ENCODE measurements at places on chromosomes 5 and 9. TPM values are rescaled to one million over a fixed set of nuclear protein-coding genes. Genes with fewer than 3 reads are reported as not detected.

CFAP157 gene
- 0.12 TPM for polyA plus RNA-seq

SLC46A2 gene
- polyA plus RNA-seq, result not detected

DNA sequence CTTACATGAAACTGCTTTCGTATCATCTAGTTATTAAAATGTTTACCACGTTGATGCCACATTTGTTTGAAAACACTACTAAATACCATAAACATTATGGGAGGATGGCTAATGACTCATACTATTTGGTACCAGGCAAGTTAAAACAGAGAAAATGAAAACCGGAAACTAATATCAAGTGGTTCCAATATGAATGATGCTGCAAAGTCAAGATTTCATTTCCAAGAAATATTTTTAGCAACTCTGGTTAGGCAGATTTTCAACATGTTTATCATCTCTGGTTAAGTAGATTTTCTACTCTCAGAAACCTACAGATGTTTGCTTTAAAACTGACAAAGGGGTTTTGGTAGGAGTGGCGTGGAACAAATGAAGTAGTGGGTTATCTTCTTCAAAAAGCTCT, 4.9 kb upstream of the F2R start:
- DNase-seq, result no peak

PCDHB12 gene
- 0.34 TPM for polyA plus RNA-seq

- DNase-seq, result no peak
Observed at GRCh38 chr5:749101-749670, 35.3 kb downstream of the ZDHHC11B start.
